Activated CD8-positive, alpha-beta T cell treated with anti-CD3 and anti-CD28 coated beads for 36 hours (primary cell): ENCODE measurements at places on chromosomes 6 and 20.

- no peak for DNase-seq
- H3K4me1 ChIP-seq = no peaks in the 10 kb centered on the region
- H3K27me3 ChIP-seq = no peaks in the 10 kb centered on the region
- no peaks in the 10 kb centered on the region for H3K36me3 ChIP-seq
These were observed 14.6 kb downstream of the SRC start for GRCh38 chr20:37360391-37361115.

DNA sequence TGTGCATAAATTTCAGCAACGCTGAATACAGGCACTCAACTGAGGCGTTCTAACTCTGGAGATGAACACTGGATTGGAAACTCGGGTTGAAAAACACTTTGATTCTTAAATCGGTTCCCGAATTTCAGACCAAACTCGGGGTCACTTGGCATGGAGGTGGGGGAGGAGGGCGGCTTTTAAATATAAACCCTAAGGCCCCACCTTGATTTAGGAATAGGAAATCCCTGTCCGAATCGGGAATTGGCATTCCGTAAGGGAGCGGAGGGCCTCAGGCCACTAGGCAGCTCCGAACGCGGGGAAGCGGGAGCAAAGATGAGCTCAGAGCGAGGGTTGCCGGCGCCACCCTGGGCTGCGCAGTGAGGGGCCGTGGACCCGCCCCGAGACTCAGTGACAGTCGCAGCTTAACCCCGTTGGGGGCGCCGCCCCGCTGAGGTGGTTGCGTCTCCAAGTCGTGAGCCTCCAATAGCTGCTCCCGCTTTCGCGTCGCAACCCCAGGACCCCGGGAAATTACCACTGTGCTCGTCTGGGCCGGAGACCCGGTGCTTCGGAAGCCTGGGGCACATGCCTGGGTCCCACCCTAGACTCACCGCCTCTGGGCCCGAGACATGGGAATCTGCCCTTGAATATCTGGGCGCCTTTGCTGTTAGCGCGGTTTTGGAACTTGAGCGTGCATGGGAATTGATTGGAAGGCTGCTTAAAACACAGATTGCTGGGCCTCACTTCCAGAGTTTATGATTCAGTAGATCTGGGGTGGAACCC is 4.6 kb upstream of the SIM1 start:
- no peak overlapping the region for H3K27ac ChIP-seq
- peaks cover 9% of the 10 kb centered on the region for H3K36me3 ChIP-seq
- no peak for DNase-seq
- H3K4me1 ChIP-seq = peaks cover 26% of the 10 kb centered on the region
- peaks cover 72% of the 10 kb centered on the region for H3K27me3 ChIP-seq

DNA sequence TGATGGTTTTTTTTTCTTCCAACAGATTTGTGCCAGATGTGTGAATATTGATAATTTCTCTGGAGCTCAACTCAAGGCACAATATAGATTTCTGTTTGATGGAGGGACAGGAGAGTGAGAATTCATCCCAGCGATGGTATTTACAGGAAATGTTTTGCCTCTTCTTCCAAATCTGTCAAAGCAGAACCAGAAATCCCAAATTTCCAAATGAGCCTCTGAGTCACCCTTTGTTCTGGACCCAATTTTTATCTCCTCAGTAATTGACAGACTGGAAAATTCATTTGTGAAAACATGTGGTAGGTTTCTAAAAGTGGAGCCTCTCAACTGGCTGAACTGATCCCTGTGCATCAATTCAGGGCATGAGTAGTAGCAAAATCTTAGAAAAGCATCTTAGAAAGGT is 223.2 kb upstream of the TSHZ2 start:
- H3K27ac ChIP-seq = no peak overlapping the region
- H3K4me3 ChIP-seq = no peak overlapping the region
- no peak for DNase-seq
- H3K4me1 ChIP-seq = no peaks in the 10 kb centered on the region

DNA sequence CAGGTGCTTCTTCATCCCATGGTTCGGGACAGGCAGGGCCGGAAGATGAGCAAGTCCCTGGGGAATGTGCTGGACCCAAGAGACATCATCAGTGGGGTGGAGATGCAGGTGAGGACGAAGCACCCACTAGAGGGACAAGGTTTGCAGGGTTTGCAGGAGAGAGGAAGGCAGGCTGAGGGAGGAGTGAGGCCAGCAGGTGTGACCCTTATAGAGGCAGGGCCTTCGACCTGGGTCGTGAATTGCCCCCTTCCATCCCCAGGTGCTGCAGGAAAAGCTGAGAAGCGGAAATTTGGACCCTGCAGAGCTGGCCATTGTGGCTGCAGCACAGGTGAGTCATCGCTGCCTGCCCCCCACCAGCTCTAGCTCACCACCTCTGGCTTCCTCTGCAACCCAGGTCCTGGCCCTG is 8.4 kb downstream of the VARS2 start:
- H3K27me3 ChIP-seq = no peaks in the 10 kb centered on the region
- H3K36me3 ChIP-seq = peaks cover 40% of the 10 kb centered on the region
- no peak for DNase-seq
- no peak overlapping the region for H3K27ac ChIP-seq
- no peak overlapping the region for H3K4me3 ChIP-seq
- H3K4me1 ChIP-seq = no peaks in the 10 kb centered on the region

DNA sequence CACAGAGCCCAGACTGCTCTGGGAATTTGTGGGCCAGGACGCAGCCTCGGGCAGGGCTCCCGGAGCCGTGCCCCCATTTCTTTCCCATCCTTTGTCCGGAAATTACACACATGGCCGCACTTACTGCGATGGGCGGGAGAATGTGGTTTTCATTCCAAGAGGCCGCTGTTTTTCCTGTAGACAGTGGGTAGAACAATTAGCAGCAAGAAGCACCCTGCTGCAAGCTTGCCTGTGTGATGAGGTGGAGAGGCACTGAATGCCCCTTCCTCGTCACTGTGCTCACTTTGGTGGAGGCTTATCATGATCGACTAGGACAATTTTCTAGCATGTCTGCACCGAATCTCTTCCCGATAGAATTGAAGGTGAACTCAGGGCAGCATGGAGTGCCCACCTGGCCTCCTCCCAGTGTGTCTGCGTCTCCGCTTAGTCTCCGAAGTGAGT is 102.8 kb downstream of the DACT2 start:
- H3K36me3 ChIP-seq = no peaks in the 10 kb centered on the region
- H3K27ac ChIP-seq = no peak overlapping the region
- no peak for DNase-seq
- H3K4me3 ChIP-seq = no peak overlapping the region
- H3K4me1 ChIP-seq = no peaks in the 10 kb centered on the region

DNA sequence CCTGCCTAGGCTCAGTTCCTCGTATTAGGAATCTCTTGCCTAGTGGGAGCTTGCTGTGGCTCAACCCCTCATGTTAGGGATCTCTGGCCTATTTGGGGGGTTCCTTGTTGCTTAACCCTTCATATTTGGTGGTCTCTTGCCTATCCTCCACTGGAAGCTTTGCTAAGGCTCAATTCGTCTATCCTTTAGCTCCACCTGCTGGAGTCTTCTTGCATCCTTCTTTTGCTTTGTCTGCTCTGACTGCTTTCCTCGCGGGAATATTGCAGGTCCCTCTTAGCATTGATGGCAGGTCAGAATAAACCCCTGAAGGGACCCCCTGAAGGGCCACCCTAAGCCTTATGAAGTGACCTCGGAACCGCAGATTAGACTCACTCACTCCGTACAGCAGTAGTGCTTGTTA is 203.0 kb upstream of the TBX18 start:
- H3K27ac ChIP-seq = no peak overlapping the region
- no peak for DNase-seq

DNA sequence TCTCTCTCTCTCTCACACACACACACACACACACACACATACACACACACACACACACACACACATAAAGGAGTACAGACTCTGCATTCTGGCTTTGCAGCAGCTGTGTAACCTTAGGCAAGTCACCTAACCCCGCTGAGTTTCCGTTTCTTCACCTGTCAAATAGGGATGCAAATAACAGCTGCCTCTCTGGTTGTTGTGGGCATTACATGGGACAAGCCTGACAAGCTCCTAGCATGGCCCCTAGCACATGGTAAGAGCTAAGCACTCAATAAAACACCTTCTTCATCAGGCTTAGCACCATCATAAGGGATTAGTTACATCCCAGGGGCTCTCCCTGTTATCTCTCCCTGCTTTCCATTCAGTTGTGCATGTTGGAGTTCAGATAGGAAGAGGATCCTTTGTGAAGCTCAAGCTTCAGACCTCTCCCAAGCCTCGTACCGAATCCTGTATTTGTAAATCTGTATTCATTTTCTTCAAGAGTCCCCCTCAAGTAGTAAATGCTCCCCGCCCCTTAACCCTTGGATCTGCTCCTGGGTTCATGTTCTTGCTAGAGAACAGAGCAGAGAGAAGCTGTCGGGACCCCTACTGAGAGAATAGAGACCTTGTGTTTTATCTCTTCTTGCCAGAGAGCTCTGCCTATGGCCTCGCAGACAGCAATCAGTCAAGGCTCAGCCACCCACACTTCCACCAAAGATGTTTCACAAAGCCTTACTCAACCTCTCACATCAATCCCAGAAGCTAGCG is 2.2 kb downstream of the SLC13A3 start:
- DNase-seq = no peak
- no peaks in the 10 kb centered on the region for H3K36me3 ChIP-seq
- H3K4me1 ChIP-seq = no peaks in the 10 kb centered on the region
- H3K27me3 ChIP-seq = peaks cover 39% of the 10 kb centered on the region
- no peak overlapping the region for H3K4me3 ChIP-seq

- peaks cover 27% of the 10 kb centered on the region for H3K4me1 ChIP-seq
- H3K36me3 ChIP-seq = no peaks in the 10 kb centered on the region
- no peak for DNase-seq
- H3K27me3 ChIP-seq = no peaks in the 10 kb centered on the region
- no peak overlapping the region for H3K4me3 ChIP-seq
- H3K27ac ChIP-seq = no peak overlapping the region
These were observed 237.5 kb downstream of the ERMARD start for GRCh38 chr6:169988769-169989550.

- no peaks in the 10 kb centered on the region for H3K4me1 ChIP-seq
- no peak for DNase-seq
- no peak overlapping the region for H3K27ac ChIP-seq
- peaks cover 6% of the 10 kb centered on the region for H3K27me3 ChIP-seq
- no peaks in the 10 kb centered on the region for H3K36me3 ChIP-seq
These were observed 29.7 kb downstream of the RPP40 start for GRCh38 chr6:4973982-4974745.

DNA sequence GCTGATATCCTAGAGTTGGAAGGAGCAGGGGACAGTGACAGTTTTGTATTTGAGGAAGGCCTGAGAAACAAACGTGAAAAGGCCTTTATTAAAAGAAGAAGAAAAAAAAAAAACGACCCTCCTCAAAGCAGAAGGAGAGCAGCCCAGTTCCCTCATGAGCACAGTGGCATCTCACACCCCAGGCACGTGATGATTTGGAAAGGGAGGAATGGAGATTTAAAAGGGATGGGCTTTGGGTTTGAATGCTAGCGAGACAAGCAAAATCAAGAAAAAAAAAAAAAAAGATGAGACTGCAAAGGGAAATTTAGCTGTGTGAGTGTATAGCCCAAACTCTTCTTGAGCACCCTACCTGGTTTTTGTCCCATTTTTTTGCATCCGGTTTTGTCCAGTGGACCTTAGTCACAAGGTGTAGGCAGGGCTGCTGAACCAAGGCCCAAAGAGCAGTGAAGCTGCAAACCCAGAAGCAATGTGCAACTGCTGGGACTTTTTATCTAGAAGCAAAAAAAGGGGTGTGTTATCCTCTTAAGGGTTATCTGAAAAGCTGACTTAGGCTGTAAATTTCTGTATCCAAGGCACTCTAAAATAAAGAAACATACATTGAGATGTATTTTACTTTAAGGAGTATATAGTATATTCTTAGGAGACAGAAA is 54.5 kb upstream of the RREB1 start:
- H3K36me3 ChIP-seq = no peaks in the 10 kb centered on the region
- peak overlapping the region; percentile 53 for H3K4me3 ChIP-seq
- peak overlapping the region; percentile 26 for H3K27ac ChIP-seq
- peaks cover 19% of the 10 kb centered on the region for H3K4me1 ChIP-seq

DNA sequence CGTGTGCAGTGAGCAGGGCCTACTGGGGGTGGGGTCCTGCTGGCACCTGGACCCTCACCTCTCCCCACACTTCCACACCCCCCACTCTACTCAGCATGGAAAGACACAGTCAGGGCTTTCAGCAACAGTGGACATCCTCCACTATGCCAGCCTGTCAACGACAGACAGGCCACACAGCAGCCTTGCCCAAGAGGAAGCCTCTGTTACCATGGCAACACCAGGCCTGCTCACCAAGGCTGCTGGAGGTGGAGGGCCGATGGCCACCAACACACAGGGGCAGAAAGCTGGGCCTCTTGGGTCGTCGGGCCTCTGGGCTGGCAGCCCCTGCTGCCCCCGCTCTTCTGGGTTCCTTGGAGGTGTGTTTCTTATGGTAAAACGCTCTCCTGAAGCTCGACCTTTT is 13.6 kb downstream of the BNIP5 start:
- H3K27me3 ChIP-seq = no peaks in the 10 kb centered on the region
- no peak overlapping the region for H3K4me3 ChIP-seq
- no peaks in the 10 kb centered on the region for H3K4me1 ChIP-seq
- no peak for DNase-seq
- H3K36me3 ChIP-seq = no peaks in the 10 kb centered on the region

DNA sequence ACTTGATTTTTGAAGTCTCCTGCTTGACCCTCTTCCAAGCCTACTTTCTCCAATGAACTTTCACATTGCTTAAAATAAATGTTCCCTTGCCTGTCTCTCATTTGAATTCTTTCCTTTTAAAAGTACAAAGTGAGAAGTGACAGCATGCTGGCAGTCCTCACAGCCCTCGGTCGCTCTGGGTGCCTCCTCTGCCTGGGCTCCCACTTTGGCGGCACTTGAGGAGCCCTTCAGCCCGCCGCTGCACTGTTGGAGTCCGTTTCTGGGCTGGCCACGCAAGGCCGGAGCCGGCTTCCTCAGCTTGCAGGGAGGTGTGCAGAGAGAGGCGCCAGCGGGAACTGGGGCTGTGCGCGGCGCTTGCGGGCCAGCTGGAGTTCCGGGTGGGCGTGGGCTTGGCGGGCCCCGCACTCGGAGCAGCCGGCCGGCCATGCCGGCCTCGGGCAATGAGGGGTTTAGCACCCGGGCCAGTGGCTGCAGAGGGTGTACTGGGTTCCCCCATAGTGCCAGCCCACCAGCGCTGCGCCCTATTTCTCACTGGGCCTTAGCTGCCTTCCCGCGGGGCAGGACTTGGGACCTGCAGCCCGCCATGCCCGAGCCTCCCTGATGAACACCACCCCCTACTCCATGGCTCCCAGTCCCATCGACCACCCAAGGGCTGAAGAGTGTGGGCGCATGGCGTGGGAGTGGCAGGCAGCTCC is 31.9 kb downstream of the SERPINB6 start:
- H3K36me3 ChIP-seq = peaks cover 29% of the 10 kb centered on the region
- H3K27ac ChIP-seq = peak overlapping the region; percentile 96
- DNase-seq = no peak

GRCh38 chr20:32446301-32447100 is 88.4 kb downstream of the ASXL1 start:
- H3K27ac ChIP-seq = peak overlapping the region; percentile 46
- no peaks in the 10 kb centered on the region for H3K27me3 ChIP-seq
- no peak overlapping the region for H3K4me3 ChIP-seq
- H3K4me1 ChIP-seq = peaks cover 27% of the 10 kb centered on the region
- DNase-seq = no peak
- peaks cover 17% of the 10 kb centered on the region for H3K36me3 ChIP-seq

- H3K36me3 ChIP-seq = no peaks in the 10 kb centered on the region
- H3K4me1 ChIP-seq = no peaks in the 10 kb centered on the region
- H3K4me3 ChIP-seq = no peak overlapping the region
- DNase-seq = no peak
- no peak overlapping the region for H3K27ac ChIP-seq
These were observed 137.5 kb upstream of the AGPAT4 start for GRCh38 chr6:161411265-161411944.
